Smooth muscle cell of the pulmonary artery (primary cell): ENCODE measurements at places on chromosomes 3 and 15. TPM values are rescaled to one million over a fixed set of nuclear protein-coding genes. Genes with fewer than 3 reads are reported as not detected.

Gene PRRT3
- total RNA-seq = 3.9 and 4.7 TPM in 2 replicates

Gene LRRC2
- total RNA-seq = 0.36 and 1.5 TPM in 2 replicates

Gene MYO9A
- 38.1 and 51.7 TPM in 2 replicates for total RNA-seq

Gene ANKRD34C
- not detected in 2 replicates for total RNA-seq

Gene CHDH
- total RNA-seq = 0.03 and 0.07 TPM in 2 replicates

Gene PLIN1
- 0.23 and 0.33 TPM in 2 replicates for total RNA-seq

Gene OR5K1
- total RNA-seq = not detected in 2 replicates

Gene CDV3
- total RNA-seq = 153 and 174 TPM in 2 replicates
